CD4-positive, alpha-beta T cell treated with Interleukin-17A for 4 hours (primary cell): ENCODE measurements at places on chromosomes 16 and 17.
A peak's percentile ranks its signal among the peaks of the same experiment; 100 is the strongest.

- DNase-seq = no peak
Observed at GRCh38 chr17:27284811-27285415, 9.0 kb upstream of the WSB1 start.

GRCh38 chr17:45106582-45106981 lies 25.7 kb downstream of the PLCD3 start:
- DNase-seq = no peak

DNA sequence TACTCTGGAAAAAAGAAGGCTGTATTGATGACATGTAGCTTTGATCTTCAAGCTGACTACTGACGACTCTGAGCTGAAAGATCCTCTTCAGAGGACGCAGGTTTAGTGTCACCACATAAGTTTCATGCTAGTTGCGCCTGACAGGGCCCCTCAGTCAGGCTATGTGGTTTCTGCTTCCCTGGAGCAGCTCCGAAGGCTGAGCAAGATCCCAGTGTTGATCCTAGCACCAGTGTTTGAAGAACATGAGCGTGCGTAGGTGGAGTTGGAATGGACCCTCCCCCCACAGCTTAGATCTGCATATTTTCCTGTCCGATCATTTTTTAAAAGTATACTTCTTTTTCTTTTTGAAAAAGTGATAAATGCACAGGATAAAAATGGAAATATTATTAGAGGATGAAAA lies 17.3 kb downstream of the BANP start:
- no peak for DNase-seq

DNA sequence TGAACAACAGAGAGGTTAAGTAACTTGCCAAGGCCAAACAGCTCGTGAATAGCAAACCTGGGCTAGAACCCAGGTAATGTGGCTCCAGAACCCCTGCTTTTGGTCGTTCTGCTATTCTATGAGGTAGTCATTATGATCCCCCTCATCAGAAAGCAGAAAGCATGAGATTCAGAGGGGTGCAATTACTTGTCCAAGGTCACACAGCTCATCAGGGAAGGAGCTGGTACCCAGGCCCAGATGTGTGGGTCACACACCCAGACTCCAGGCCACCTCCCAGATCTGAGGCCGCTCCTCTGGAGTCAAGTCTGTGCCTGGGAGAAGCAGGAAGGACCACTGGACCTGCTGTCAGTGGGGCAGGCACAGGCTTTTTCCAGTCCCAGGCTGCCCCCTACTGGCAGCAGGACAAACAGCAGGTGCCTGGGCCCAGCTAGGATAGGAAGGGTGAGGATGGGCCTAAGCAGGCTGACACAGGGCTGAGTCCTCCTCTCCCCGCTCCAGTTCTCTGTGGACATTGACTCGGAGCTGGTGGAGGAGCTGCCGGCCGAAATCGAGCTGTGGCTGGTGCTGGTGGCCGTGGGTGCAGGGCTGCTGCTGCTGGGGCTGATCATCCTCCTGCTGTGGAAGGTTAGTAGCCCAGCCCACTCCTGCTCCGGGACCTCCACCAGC lies 7.8 kb upstream of the PDK2 start:
- peak; percentile 82 for DNase-seq

DNA sequence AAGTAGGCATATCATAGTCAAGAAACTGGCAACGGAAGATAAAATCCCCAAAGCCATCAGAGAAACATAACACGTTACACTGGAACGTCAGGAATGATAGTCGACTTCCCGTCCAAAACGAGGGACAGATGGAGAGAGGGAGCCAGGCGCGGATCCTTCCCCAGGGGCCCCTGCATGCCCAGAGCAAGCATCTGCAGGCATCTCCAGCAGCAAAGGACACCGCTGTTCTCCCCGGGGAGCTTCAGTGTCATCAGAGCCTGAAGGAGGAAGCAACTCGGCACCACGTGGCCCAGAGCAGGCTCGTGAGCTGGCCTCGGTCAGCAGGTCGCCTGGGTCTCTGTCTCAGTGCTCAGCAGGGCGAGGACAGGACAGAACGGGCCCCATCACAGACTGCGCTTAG lies 50.1 kb downstream of the LMF1 start:
- no peak for DNase-seq

DNA sequence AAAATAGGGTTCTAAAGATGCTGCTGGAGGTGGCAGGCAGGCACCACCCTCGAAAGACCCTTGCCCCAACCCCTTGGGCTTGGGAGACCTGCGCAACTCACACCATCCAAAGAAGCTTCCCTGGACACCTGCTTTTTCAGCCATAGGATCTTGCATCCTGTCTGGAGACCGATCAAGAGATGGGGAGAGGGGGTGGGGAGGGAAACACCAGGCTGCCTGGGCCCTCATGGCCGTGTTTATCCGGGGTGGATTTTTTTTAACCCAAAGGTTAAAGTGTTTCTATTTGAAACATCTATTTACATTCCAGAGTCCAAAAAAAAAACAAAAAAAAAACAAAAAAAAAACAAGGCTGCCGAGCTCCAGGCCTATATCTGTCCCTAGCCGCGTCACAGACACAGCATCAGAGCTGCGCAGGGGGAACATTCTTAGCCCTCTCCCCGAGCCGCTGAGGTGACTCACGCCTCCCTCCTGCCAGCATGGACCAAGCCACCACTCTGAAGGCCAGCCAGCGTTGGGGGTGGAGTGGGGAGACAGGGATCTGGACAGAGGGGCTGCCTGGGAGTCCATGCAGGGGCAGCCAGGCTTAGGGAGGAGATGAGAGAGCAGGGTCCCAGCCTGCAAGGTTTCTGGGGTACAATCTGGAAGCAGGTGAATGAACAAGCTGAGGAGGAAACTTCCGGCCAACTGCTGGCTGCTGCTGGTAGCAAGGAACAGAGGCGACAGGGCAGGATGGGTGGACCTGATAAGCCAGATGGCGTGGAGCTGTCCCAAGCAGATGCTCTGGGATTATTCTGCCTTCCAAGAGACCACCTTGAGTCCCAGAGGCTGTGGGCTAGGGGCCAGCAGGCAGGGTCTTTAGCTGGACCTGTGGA lies 14.8 kb downstream of the HDAC5 start:
- DNase-seq = no peak

DNA sequence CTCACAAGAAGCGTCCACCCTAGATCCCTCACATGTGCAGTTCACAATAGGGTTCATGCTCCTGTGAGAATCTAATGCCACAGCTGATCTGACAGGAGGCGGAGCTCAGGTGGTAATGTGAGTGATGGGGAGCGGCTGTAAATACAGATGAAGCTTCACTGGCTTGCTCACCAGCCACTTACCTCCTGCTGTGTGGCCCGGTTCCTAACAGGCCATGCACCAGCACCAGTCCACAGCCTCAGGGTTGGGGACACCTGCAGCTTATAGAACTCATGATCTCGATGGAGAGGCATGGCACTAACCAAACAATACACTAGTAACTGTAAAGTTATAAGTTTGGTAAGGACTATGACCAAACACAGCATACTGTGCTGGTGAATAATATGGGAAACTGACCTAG lies 368.0 kb upstream of the CDH5 start:
- DNase-seq = no peak

- no peak for DNase-seq
Observed at GRCh38 chr16:82082543-82083244, 47.6 kb downstream of the HSD17B2 start.

DNA sequence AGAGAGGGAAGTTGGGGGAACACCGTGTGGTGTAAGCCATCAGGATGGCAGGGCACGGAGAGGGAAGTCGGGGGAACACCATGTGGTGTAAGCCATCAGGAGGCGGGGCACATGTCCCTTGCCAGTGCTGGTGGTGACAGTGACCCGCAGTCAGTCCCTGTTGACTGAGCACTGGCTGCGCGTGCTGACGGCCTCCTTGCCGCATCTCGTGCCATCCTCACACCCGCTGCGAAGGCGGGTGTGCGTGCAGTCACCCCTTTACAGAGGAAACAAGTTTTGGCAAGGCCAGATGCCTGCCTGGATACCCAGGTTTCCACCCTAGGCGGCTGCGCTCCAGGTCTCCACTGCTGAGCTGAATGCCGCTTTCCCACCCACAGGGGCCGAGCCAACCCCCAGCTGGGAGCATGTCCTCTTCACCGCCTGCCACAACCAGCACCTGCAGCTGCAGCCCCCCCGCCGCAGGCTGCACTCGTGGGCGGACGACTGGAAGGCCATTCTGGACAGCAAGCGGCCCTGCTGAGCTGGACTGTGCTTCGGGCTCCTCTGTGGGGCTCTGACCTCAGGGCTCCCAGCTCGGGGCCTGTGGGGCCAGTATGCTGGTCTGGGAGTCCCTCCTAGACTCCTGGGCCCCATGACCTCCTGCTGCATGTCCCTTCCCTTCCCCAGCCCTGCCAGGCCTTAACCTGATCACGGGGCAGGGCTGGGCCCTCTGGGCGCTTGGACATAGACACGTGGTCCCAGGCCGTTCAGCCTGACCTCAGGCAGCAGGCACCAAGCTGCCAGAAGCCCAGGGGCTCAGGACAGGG lies 43.5 kb downstream of the NT5M start:
- no peak for DNase-seq

GRCh38 chr17:64156670-64157069 lies 26.7 kb upstream of the ERN1 start:
- no peak for DNase-seq

- no peak for DNase-seq
Observed at GRCh38 chr16:56912746-56913708, 18.9 kb upstream of the HERPUD1 start.

GRCh38 chr17:83154311-83155127 lies 75.1 kb downstream of the METRNL start:
- no peak for DNase-seq

GRCh38 chr17:17856386-17856785 lies 19.6 kb upstream of the SREBF1 start:
- no peak for DNase-seq

- no peak for DNase-seq
Observed at GRCh38 chr16:53209877-53210276, 155.1 kb downstream of the CHD9 start.

DNA sequence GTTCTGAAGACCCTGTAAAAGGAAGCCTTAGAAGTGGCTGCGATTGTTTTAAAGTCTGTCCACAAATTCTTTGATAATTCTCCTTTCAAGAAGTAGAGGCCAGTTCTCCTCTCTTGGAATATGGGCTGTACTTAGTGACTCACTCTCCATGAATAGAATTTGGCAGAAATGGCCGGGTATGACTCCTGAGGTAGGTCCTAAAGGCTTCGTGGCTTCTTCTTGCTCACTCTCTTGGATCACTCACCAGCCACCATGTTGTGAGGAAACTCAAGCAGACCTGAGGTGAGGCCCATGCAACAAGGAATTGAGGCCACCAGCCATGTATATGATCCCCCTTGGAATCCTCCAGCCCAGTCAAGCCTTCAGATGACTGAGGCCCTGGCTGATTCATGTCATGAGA lies 75.8 kb downstream of the WWOX start:
- no peak for DNase-seq
